ENCODE measurements at places on chromosomes 1 and 21.
A peak's percentile ranks its signal among the peaks of the same experiment; 100 is the strongest.

DNA sequence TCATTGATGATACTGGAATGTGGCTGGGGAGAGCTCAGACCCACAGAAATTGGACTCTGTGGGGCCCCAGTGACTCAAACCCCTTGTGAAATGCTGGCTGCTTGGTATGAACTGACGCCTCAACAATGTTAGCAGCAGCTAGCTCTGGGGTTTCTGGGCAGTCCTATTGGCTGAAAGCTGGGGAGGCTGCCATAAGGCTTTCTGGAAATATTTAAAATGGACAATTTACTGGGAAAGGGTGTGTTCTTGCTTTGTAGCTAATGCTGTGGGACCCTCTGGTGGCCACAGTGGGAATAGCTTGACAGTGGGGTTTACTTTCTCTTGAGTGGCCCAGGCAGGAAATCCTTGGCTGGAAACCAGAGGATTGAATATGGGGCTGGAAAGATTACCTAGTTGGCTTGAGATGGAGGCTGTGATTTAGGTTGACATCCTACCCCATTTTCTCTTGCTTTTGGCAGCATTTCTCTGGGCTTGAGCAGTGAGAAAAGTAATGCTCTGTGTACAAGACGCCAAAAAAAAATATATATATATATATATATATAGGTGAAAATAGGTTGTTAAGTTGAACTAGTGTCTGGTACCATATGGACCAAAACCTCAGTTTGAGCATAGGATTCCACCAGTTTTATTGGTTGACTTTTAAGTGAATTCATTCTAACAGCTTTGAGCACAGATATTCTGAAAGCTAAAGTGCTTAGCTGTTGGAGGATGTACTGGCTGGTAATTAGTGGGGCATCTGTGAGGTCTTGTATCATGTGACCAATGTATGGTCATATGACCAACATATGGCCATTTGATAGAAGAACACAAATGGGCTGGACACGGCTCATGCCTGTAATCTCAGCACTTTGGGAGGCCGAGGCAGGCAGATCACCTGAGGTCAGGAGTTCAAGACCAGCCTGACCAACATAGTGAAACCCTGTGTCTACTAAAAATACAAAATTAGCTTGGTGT lies 8.2 kb upstream of the S100A10 start:
- DNase-seq, result peak; percentile 57

DNA sequence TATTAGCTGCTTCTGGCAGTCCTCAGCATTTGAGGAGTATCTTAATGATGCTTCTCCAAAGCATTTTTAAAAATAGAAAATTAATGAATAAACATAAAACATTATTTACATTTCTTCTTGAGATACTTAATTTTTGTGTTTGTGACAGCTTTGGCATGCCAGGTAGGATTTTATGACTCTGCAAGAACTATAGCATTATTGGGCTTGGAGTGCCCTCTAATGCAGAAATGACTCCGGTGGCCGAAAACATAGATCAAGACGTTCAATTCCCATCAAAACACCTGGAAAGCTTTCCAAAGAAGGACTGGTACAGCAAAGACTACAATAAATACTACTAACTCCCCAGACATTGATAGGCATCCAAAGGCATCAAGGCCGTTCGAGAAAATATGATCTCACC lies 366.4 kb upstream of the CXADR start:
- no peak for DNase-seq

- DNase-seq, result no peak
These were observed 81.4 kb downstream of the SMYD2 start for GRCh38 chr1:214362188-214362882.

DNA sequence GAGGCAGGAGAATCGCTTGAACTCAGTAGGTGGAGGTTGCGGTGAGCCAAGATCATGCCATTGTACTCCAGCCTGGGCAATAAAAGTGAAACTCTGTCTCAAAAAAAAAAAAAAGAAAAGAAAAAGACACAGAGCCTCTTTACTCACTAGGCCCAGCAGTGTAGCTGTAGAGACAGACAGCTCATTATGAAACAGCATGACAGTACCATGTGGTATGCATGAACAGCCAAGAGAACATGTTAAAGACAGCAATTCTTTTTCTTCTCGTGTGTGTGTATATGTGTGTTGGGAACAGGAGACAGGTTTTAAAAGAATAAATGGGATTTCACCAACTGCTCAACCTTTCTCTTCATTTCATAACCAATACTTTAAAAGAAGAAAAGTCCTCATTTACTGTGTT lies 118.8 kb downstream of the PIK3R3 start:
- no peak for DNase-seq

DNA sequence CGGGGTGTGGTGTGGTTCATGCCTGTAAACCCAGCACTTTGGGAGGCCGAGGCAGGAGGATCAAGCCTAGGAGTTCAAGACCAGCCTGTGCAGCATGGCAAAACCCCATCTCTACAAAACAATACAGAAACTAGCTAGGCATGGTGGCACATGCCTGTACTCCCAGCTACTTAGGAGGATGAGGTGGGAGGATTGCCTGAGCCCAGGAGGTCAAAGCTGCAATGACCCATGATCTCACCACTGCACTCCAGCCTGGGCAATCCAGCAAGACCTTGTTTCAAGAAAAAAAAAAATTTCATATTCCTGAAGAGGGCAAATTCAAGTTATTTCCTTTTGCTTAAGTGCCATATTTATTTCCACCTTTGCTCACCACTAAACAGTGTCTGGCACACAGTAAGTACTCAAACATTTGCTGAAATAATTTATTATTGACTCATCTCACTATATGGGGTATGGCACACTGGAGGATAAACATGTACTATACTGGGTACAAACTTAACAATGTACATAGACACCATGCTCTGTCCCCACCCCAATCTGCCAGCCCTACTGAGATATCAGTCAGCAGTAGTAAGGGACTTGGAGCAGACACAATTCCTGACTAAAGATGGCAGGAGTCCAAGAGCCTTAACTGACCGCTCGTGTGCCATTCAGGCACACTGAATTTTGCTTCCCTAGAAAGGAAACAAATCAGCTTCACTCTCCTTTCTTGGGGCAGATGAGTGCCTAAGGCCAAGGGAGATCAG lies 15.5 kb downstream of the MEAF6 start:
- DNase-seq, result no peak

GRCh38 chr1:22275626-22276395 lies 132.9 kb upstream of the WNT4 start:
- DNase-seq, result no peak

- DNase-seq, result no peak
These were observed 97.7 kb downstream of the XCL2 start for GRCh38 chr1:168446081-168446480.

- no peak for DNase-seq
These were observed 125.1 kb upstream of the DUSP10 start for GRCh38 chr1:221867003-221867402.
